ENCODE measurements at places on chromosomes 3 and 15.

DNA sequence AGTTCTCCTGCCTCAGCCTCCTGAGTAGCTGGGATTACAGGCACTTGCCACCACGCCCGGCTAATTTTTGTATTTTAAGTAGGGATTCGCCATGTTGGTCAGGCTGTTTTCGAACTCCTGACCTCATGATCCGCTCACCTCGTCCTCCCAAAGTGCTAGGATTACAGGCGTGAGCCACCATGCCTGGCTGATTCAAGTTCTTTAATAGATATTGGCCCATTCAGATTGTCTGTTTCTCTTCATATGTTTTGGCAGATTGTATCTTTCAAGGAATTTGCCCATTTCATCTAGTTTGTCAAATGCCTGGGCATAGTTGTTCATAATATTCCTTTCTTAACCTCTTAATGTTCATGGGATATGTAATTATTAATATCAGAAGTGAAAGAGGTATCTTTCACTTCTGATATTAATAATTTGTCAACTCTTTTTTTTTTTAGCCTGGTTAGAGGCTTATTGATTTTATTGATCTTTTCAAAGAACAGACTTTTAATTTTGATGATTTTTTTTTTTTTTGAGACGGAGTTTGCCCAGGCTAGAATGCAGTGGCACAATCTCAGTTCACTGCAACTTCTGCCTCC, 40.2 kb upstream of the ZFAND6 start:
- no peak for DNase-seq

GRCh38 chr3:70392227-70392626, 79.8 kb upstream of the MDFIC2 start:
- DNase-seq, result no peak

DNA sequence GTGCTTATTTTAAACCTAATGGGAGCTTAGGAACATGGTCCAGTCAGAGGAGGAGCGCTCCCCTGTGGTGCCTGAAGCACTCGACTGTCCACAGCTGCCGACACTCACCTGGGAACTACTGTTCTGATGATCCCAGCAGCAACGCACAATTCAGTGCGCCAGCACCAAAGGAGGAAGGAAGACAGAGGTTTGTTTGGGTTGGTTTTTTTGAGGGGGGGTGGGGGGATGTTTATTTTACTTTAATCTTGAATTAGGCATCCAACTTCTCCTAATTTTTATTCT, 48.8 kb upstream of the VGLL4 start:
- no peak for DNase-seq

- DNase-seq, result no peak
These were observed 5.2 kb downstream of the RAB27A start for GRCh38 chr15:55284426-55284825.

GRCh38 chr3:28172748-28173147, 68.7 kb upstream of the CMC1 start:
- no peak for DNase-seq

GRCh38 chr15:70080347-70080746, 17.4 kb downstream of the TLE3 start:
- DNase-seq, result no peak

DNA sequence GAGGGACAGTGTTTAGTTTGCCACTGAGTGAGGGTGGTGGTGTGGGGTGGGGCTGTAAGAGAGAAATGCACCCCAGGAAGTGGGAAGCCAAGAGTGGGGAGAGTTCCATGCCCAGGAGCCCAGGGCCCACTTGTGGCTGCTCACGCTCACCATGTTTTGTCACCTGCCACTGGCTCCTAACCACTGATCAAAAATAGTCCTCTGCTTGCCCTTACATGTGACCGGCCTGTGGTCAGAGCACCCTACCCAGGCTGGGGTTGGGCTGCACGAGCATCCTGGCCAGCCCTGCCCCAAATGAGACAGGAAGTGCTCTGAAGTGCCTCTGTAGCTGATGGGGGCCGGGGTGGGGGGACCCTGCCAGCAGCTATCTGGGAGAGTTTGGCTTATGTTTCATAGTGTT, 216.3 kb downstream of the RPLP1 start:
- DNase-seq, result no peak

- DNase-seq, result no peak
These were observed 323.9 kb downstream of the SV2B start for GRCh38 chr15:91424001-91424400.

Data from ureter (tissue), 1 donor.